Activated CD8-positive, alpha-beta memory T cell treated with anti-CD3 and anti-CD28 coated beads for 4 hours (primary cell): ENCODE measurements at places on chromosomes 2 and 18.

- no peak for DNase-seq
These were observed 66.7 kb downstream of the PTPN4 start for GRCh38 chr2:119826370-119826961.

- no peak for DNase-seq
These were observed 685.4 kb upstream of the NRXN1 start for GRCh38 chr2:51717312-51717711.

- DNase-seq: no peak
These were observed 42.8 kb downstream of the ARL6IP6 start for GRCh38 chr2:152761214-152761613.

- DNase-seq: no peak
These were observed 28.7 kb upstream of the LYPD6B start for GRCh38 chr2:149009576-149010461.

DNA sequence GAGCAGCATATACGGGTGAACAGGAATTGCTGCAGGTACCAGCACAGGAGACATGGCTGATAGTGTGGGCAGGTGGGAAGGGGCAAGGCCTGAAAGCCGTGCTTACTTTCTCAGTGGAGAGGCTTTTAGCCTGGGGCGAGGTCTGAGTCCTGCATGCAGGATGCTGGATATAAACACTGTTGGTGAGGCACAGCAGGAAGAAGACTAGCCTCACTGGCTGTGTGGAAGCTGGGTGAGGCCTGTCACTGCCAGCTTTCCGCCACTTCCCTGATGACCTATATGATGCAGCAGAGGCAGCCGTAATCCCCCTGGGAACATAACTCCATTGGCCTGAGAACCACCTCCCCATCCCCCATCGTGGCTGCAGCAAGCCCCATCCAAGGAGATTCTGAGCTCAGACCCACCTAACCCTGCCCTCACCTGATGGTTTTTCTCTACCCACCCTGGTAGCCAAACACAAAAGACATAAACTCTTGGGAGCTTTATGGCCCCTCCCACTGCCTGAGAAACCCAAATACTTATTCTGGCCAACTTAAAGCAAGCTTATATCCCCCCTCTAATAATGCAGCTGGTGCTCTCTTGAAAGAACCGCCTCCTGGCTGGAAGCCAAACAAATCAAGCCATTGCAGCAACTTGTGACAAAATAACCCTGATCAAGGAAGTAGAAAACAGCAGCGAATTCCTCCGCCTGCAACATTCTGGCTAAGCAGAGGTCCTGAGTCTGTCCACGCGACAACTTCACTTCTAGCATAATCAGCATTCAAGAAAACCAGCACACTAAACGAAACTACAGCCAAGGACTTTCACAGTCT, 54.6 kb upstream of the DSC1 start:
- no peak for DNase-seq

- DNase-seq: no peak
These were observed 1025.3 kb upstream of the NXPH2 start for GRCh38 chr2:139805441-139805840.

DNA sequence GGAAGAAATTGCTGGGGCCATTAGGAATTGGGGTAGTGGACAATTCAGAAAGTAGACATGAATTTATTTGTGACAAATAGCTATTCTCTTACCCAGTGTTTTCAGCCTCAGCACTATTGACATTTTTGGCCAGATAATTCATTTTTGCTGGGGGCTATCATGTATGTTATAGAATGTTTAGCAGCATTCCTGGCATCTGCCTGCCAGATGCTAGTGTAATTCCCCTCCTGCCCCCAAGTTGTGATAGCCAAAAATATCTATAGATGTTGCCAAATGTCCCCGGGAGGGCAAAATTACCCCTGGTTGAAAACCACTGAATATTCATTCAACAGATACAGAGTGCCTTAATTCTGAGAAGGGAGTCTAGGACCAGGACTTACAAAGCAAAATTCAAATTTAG, 183.6 kb downstream of the BABAM2 start:
- DNase-seq: no peak

GRCh38 chr2:234392041-234392615, 104.8 kb downstream of the ARL4C start:
- DNase-seq: no peak

- no peak for DNase-seq
These were observed 435.6 kb upstream of the GYPC start for GRCh38 chr2:126220331-126220730.

GRCh38 chr2:97926946-97927345, 68.8 kb downstream of the TMEM131 start:
- no peak for DNase-seq
